ENCODE measurements at places on chromosomes 4 and X.
A peak's percentile ranks its signal among the peaks of the same experiment; 100 is the strongest.

GRCh38 chrX:151852294-151852693 is 60.4 kb upstream of the MAGEA4 start:
- DNase-seq: no peak

DNA sequence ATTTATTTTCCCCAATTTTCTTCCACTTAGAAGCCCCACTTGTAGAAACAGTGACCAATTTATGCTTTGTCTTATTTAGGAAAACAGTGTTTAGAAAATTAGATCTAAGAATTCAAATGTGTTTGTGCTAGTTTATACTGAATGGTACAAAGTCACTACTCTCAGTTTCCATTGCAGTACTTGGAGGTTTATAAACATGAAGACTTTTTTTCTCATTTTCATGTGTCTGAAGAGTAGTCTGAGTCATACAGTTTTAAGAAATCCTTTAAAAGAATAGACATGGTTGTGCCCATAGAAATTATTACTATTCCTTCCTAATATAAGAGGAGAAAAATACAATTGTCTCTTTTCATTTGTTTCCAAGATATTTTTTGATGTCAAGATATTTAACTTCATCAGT is 458.7 kb downstream of the NAF1 start:
- no peak for DNase-seq

- DNase-seq: no peak
These were observed 194.3 kb downstream of the SOWAHB start for GRCh38 chr4:76703676-76704075.

- no peak for DNase-seq
These were observed 74.3 kb downstream of the WFS1 start for GRCh38 chr4:6343939-6344408.

DNA sequence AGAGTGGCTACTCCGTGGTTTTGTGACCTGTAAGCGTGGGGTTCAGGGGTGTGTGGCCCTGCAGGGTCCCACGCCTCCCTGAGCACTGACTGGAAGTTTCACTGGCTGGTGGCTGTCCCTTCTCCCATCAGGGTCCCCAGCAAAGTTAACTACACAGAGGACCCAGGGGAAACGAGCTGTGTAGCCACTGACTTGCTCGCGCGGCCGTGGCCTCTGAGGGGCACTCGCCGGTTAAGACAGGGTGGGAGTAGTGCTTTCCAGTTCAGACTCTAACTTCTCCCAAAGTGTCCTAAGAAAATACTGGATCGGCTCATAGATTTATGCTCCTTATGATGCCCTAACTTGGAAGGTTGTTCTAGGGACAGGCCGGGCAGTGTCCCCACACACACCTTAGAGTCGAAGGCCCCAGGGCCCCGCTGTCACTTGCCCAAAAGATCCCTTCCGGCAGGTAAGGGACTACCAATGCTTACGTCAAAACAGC is 28.2 kb downstream of the NELFA start:
- no peak for DNase-seq

DNA sequence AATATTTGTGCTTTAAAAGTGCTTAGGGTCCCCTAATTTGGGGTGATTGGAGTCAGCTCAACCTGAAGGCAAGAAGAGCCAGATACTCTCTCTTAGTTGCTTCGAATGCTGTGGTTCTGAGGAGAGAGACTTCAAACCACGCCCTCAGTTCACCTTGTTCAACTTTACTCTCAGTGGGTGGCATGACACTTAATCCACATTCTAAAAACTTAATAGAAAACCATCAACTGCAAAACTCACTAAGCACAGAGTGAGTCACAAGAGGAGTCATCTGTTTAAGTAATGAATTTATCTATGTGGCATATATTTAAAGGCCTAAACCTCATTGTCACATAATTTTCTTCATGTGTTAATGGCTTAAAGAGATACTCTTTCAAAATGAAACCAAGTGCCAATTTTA is 99.5 kb upstream of the SLC4A4 start:
- DNase-seq: no peak

DNA sequence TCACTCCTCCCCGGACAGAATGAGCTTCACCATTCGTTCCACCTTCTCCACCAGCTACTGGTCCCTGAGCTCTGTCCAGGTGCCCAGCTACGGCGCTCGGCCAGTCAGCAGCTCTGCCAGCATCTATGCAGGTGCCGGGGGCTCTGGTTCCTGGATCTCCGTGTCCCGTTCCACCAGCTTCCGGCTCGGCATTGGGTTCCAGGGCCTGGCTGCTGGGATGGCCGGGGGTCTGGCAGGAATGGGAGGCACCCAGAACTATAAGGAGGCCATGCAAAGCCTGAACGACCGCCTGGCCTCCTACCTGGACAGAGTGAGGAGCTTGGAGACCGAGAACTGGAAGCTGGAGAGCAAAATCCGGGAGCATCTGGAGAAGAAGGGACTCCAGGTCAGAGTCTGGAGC is 36.4 kb upstream of the N4BP2 start:
- DNase-seq: no peak

DNA sequence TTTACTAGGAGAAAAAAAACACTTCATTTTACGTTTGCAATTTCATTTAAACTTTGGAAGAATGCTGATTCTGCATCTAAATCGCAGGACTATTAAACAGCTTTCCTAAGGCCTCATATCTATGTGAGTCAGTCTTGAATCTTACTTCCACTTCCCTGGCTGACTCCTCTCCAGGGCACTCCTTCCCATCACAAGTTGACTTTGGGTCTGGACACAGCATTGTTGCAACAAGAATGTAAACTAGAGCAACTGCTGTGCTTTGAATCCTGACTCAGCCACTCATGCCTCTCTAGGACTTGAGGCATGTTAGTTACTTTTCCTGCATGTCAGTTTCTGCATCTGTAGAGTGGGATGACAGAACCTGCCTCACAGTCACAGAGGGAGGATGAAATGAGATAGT is 413.8 kb downstream of the FAT4 start:
- no peak for DNase-seq

DNA sequence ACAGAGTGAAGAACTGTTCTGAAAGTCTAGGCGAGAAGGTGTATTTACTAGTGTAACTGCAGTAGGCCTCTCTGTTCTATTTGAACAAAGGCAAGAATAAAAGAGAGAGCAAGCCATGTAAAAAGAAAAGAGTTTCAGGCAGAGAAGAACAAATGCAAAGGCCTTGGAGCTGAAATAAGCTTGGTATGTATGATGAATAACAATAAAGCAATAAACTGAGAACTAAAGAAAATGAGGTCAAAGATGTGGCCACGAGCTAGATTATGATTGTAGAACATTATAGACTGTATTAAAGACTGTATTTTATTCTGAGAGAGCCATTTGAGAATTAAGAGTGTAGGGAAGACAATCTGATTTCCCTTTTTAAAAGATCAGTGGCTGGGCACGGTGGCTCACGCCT is 160.5 kb downstream of the LRBA start:
- no peak for DNase-seq

DNA sequence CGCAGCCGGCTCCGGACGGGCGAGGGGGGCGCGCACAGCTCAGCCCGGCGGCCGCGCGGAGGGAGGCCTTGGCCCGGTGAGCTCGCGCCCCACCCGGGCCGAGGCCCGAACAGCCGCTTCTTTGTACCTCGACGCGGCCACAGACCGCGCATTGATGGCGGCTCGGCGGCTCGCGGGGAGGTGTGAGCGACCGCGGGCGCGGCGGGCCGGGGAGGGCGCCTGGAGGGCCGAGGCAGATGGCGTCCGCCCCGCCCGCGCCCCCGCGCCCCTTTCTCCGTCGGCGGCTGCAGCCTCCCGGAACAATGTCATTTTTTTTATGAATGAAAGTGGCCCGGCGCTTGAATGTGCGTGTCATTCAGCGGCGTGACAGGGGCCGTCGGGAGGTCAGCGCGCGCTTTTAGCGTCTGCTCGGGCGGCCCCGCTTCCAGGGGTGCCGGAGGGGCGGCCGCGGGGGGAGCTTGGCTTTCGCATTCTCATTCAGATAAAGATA is 1.8 kb downstream of the FGFR3 start:
- peak; percentile 38 for DNase-seq

GRCh38 chrX:66016905-66017658 is 22.8 kb downstream of the VSIG4 start:
- no peak for DNase-seq

DNA sequence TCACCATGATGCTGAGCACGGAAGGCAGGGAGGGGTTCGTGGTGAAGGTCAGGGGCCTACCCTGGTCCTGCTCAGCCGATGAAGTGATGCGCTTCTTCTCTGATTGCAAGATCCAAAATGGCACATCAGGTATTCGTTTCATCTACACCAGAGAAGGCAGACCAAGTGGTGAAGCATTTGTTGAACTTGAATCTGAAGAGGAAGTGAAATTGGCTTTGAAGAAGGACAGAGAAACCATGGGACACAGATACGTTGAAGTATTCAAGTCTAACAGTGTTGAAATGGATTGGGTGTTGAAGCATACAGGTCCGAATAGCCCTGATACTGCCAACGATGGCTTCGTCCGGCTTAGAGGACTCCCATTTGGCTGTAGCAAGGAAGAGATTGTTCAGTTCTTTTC is 4.0 kb downstream of the HNRNPH2 start:
- DNase-seq: no peak

DNA sequence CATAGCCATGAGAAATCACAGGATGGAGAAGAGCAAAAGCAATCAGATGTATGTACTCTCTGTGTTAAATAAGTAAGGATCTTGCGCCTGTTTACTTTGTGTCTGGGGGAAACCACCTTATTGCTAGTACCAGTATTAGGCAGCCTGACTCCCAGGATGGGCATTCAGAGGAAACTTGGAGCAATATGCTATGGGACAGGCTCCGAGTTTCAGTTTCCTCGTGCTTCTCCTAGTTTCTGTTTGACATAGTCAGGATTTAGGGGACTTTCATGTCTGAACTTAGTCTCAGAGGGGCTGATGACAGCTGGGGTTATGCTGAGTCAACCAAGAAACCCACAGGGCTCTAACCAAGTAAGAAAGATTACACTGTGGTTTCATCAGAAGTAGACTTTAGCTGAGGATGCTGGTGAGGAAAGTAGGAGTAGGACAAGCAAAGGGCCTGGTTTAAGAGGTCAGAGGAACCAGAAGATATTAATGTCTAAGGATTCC is 13.5 kb downstream of the NSUN7 start:
- DNase-seq: no peak

DNA sequence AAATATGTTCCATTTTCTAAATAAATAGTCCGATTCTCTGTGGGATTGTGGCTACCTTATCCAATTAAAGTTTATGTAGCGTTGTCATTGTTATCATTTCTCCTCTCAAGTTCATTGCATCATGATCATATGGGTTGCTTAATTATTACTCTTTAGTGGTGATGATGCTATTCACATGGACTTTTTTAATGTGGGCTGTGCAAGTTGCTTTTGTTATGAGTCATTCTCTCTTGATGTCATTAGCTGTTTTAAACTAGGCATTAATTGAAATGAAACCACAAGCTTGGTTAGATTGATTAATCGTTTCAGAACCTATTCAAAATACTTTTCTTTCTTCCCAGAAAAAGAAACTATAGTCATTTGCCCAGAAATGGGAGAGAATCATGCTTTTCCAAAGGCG is 38.2 kb downstream of the NHS start:
- DNase-seq: no peak

GRCh38 chrX:107715331-107716117 is 60.1 kb downstream of the TSC22D3 start:
- DNase-seq: peak; percentile 7

DNA sequence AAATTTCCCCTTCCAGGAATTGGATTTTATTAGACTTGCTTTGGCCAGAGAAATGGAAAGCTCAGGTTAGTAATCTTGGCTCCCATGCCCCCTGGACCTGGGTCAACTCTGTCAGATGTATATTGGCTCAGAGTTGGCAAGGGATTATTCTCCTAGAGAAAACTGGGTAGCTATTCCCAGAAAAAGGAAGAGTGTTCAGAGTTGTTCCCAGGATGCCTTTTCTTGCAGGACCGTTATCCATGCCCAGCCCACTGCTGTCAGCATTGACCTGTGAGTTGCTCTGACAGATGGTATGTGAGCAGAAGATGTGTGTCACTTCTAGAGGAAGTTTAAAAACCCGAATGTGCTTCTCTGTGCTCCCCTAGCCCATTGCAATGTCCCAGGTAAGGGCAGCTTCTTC is 509.9 kb upstream of the ZFP42 start:
- no peak for DNase-seq

- no peak for DNase-seq
These were observed 22.4 kb downstream of the LPAR4 start for GRCh38 chrX:78769946-78770345.

GRCh38 chrX:79631526-79631925 is 264.4 kb upstream of the ITM2A start:
- DNase-seq: no peak

Measured in NCI-H524 (cell line).